ENCODE measurements at places on chromosomes 1 and 21. TPM values are rescaled to one million over a fixed set of nuclear protein-coding genes. Genes with fewer than 3 reads are reported as not detected.

ELAPOR1 gene
- 4.1 TPM for total RNA-seq

CLCA1 gene
- total RNA-seq: not detected

LENEP gene
- total RNA-seq: 0.35 TPM

CHIA gene
- not detected for total RNA-seq

IL22RA1 gene
- total RNA-seq: not detected

DLGAP3 gene
- 0.55 TPM for total RNA-seq

CCDC30 gene
- total RNA-seq: 2.5 TPM

MROH9 gene
- total RNA-seq: not detected

SH2D2A gene
- total RNA-seq: 193 TPM

FMO4 gene
- total RNA-seq: 1.8 TPM

CLDN14 gene
- not detected for total RNA-seq

MPZ gene
- total RNA-seq: 5.9 TPM

VSIG8 gene
- total RNA-seq: not detected

FOXD2 gene
- 0.68 TPM for total RNA-seq

CDCA8 gene
- 73.5 TPM for total RNA-seq

XCL1 gene
- total RNA-seq: not detected

KRTAP19-3 gene
- total RNA-seq: not detected

PAFAH2 gene
- 9.4 TPM for total RNA-seq

PLA2G2C gene
- total RNA-seq: 0.40 TPM

AQP10 gene
- total RNA-seq: not detected

MAEL gene
- 0.45 TPM for total RNA-seq

PTPRF gene
- 2.1 TPM for total RNA-seq

ACOT11 gene
- total RNA-seq: 0.53 TPM

EPHA10 gene
- total RNA-seq: not detected

AXDND1 gene
- total RNA-seq: not detected
